H4 (cell line): ENCODE measurements at places on chromosomes 4 and X.

DNA sequence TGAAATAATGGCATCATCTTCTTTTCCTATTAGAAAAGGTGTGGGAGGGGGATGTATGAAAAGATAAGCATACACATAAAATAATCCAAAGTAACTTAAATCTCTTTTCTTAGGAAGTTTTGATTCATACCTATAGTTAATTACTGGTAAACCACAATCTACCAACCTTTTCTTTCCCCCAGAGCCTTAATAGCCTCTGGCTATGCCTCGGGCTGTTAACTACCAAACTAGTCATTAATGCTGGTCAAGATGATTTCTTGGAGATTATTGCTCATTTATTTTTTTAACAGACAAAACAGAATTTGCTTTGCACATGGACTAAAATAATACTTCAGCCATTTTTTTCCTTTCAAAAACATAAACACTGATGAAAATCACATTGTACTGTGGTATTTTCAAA lies 16.9 kb downstream of the NAA11 start:
- DNase-seq: no peak

- DNase-seq: no peak
Observed at GRCh38 chrX:143466130-143466529, 51.1 kb downstream of the SPANXN3 start.

DNA sequence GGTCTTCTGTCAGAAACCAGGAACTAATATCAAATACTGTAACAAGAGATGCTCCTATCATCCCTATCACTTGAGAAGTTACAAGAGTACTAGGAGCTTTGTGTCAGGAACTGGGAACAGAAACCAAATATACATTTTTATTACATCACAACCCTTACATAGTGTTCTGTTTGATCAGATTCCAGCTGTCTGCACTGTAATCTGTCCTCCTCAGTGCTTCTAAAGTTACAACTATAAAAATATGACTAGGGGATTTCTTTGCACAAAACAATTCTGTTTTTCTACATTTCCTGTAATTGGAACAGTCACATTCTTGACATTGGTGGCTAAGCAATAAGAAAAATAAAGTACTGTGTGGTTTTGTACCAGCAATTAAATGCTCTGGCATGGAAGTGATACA lies 686.0 kb downstream of the PDHA2 start:
- DNase-seq: peak; percentile 50

- no peak for DNase-seq
Observed at GRCh38 chrX:153388722-153389459, 12.3 kb downstream of the PNMA6E start.

- peak; percentile 3 for DNase-seq
Observed at GRCh38 chr4:159966746-159967145, 863.9 kb downstream of the RAPGEF2 start.

GRCh38 chrX:1273896-1274295 lies 5.3 kb downstream of the CSF2RA start:
- DNase-seq: no peak

GRCh38 chr4:3666263-3666662 lies 99.9 kb upstream of the ADRA2C start:
- DNase-seq: no peak

GRCh38 chr4:185207466-185207865 lies 1.9 kb upstream of the SNX25 start:
- no peak for DNase-seq

DNA sequence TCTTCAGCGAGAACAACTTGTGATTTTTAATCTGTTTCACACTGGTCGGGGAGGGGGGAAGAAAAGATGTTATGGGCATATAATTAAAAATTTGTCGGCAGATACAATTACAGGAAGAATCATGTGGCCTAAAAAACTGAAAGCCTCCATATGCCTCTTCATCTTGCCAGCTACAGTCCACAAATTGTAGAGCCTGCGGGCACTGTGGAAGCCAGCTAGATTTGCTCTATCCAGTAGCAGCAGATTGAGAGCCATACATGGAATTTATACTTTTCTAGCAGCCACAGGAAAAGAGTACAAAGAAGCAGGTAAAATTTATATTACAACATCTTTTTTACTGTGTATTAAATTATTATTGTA lies 147.3 kb downstream of the TBL1X start:
- DNase-seq: no peak

DNA sequence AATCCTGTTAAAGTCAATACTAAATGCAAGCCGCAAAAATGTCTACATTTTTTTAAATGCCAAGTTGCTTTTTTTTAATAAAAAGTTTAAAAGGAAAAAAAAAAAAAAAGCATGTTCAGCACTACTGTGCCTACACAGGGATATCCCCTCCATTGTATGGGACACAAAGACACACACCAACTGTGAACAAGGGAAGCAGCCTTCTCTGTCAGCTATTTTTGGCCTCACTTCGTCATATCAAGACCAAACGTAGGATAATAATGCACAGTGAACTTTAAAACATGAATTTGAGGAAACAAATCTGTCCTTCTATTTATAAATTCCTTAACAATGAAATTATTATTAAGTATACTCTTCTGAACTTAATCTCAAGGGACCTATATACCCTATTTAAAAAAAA lies 4.4 kb downstream of the FBXW7 start:
- no peak for DNase-seq

GRCh38 chr4:54063229-54063628 lies 1.2 kb downstream of the CHIC2 start:
- no peak for DNase-seq

- no peak for DNase-seq
Observed at GRCh38 chrX:9355739-9356138, 109.1 kb upstream of the TBL1X start.

- no peak for DNase-seq
Observed at GRCh38 chr4:121800638-121800960, 524 bp upstream of the EXOSC9 start.

DNA sequence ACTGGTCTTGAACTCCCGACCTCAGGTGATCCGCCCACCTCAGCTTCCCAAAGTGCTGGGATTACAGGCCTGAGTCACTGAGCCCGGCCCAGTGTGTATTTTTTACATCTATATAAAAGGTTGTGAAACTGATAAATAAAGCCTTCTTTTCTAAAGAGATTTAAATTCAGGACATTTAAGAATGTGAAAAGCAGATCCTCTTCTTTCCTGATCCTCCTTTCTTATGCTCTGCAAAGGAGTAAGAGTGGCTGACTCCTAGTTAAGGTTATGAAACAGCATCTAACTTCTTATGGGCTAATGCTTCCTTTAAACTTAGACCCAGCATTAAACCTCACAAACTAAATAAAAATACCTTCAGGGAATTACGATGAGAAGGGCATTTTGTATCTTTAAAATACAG lies 197.7 kb upstream of the MAB21L2 start:
- no peak for DNase-seq

GRCh38 chr4:120902925-120903324 lies 19.6 kb downstream of the PRDM5 start:
- DNase-seq: no peak

GRCh38 chrX:131424895-131425294 lies 119.0 kb upstream of the OR13H1 start:
- DNase-seq: no peak

DNA sequence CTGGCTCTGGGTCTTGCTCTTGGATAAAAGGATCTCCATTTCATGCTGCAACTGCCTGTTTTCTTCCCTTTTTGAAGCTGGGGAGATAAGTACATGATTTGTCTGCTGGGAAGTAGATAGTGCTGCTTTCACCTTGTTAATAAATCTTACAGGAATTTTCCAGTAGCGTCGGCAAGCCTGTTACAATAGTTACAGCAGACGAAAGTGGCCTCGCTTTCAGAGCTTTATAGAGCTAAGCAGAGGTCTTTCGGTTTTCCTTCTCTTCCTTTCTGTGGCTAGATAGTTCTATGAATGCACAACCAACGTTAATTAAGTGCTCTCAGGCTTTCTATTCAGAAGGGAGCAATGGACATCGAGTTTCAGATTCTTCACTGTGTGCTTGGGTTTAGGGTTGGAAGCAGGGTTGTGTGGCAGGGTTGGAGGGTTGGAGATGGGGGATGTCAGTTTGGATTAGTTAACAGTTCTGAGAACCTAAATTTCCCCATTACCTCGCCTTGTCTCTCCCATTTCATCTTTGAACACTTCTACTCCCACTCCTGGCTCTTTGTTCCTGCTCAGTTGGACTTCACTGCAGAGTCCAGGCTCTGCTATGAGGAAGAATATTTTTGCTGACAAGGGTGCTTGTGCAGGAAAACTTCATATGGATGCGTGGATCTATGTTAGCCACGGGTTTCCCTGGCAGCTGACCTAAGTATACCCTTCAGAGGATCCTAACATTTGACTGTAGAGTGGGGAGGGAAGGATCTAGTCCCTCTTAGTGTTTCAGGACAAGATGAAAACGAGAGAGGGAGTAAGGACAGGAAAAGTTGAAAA lies 237.9 kb downstream of the ARHGAP10 start:
- DNase-seq: no peak

GRCh38 chr4:75726577-75726976 lies 2.2 kb downstream of the USO1 start:
- no peak for DNase-seq

- no peak for DNase-seq
Observed at GRCh38 chr4:8321220-8321619, 51.7 kb downstream of the HTRA3 start.

DNA sequence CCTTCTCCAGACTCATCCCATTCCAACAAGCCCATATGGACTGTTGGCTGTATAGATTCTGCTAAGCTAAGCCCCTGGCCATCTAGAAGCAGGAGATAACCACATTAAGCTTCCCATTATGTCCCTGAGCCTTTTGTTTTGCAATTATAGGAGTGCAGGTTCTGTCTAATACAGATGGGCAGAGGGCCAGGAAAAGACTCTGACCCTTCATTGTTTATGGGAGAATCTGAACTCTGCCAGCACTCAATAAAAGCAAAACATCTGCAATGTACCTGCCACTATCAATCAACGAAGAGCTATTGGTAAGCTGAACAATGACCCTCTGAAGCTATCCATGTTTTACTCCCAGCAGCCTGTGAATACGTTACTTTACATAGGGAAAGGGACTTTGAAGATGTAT lies 207.3 kb upstream of the CLNK start:
- no peak for DNase-seq

DNA sequence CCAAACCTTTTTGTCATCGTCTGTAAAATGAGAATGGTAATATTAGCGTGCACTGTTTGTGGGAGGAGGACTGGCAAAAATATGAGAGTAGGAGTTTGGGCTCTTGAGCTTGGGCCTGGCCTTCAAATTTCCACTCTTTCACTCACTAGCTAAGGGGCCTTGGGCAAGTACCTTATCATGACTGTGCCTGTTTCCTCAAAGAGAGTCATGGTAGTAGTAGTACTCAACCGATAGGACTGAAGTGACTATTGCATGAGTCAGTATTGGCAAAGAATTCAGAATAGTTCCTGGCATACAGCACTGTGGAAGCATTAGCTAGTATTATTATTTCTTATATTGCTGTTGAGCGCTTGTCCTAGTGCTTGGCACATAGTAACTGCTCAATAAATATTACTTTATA lies 16.0 kb upstream of the RBM3 start:
- DNase-seq: no peak

- no peak for DNase-seq
Observed at GRCh38 chr4:62517716-62518115, 1317.6 kb downstream of the ADGRL3 start.

GRCh38 chrX:39196192-39197102 lies 395.2 kb downstream of the MID1IP1 start:
- DNase-seq: peak; percentile 89

GRCh38 chr4:145058256-145058655 lies 39.7 kb downstream of the ANAPC10 start:
- no peak for DNase-seq

DNA sequence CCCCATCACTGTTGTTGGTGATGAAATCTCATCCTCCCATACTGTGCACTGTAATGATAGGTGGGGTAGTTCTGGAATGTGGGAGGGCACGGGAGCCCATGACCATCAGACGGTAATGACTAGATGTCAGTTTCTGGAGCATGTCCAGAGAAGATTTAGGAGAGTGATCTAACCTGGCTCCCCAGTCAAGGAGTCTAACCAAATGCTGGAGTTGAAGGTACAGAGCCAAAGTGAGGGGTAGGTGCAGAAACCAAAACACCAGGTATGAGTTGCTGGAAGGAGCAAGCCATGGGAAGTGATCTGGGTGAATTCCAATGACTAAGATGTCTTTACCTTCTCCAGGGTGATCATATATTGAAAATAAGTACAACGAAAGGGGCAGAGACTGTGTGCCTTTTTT lies 296.9 kb downstream of the INPP4B start:
- no peak for DNase-seq

- no peak for DNase-seq
Observed at GRCh38 chr4:128958194-128958593, 135.1 kb downstream of the SCLT1 start.

DNA sequence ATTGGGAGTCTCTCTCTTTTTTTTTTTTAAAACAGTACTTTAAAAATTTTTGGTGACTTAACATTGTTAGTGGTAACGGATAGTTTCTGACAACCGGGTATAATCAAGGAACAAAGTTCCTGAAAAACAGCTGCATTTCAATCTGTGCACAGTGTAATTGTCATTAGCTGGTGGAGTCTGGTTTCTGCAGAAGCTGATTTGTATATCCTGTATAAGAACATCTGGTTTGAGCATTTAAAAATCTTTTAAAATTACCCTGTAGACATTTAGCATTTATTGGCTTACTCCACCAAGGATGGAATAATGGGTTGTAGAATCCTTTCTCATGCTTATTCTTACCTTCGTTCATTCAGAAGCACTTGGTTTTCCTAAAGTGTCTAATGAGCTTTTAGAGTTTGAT lies 11.2 kb downstream of the JADE1 start:
- DNase-seq: no peak

DNA sequence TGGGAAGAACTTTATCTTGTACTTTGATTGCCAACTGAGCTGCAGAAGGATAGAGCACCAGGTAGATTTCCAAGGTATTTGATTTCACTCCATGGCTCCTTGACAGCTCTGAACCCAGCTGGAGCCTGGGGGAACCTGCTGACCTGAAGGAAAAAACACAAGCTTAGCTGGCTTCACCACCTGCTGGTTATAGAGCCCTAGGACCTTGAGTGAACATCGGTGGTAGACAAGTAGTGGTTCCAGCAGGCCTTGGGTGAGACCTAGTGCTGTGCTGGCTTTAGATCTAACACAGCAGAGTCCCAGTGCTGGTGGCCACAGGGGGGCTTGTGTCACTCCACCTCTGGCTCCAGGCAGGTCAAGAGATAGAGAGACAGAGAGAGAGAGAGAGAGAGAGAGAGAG lies 1102.6 kb downstream of the ADGRL3 start:
- no peak for DNase-seq

DNA sequence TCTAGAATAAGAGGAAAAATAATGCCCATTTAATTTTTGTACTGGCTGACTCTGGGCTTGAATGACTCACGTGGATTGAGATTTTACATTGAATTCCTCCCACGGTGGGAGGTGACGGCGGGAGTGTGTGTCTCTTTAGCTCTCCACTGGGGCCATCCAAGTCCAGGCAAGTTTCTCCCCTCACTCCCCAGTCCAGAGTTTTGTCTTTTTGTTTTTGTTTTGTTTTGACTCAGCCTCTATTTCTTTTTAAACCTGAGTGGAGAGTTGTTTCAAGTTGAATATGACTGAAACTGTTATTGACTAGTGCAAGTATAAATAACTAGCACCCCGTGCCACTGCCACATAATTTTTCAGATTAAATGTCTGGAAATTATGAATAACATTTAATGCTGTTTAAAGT lies 13.6 kb downstream of the CHST7 start:
- DNase-seq: no peak

GRCh38 chrX:65744965-65745364 lies 77.5 kb downstream of the MSN start:
- no peak for DNase-seq

- no peak for DNase-seq
Observed at GRCh38 chr4:1243451-1244080, 5.4 kb downstream of the CTBP1 start.
